ENCODE measurements at places on chromosomes 11 and 22.
A peak's percentile ranks its signal among the peaks of the same experiment; 100 is the strongest.

GRCh38 chr11:22808571-22809197 is 20.9 kb downstream of the SVIP start:
- DNase-seq, result no peak

DNA sequence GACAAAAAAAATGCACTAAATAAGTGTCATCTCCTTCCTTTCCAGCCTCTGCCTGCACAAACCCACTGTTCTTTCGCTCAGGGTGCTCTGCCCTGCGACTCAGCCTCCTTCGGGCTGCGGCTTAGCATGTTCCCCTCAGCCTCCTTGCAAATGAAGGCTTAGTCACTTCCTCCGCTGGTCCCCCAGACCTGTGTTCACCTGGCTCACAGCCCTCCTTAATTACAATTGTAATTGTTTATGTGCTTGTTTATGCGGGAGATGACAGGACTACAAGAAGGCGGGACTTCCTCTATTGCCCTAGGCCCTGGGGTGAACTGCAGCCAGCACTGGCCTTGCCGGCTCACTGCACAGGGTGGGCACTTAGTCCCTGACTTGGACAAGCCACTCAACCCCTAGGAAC is 303.6 kb downstream of the KIRREL3 start:
- DNase-seq, result no peak

GRCh38 chr11:112260490-112260889 is at the start of gene PLET1:
PLET1 (minus strand) TSS chr11:112260860; CDS start chr11:112260589, 271 bp downstream.
- DNase-seq, result no peak

- DNase-seq, result no peak
Observed at GRCh38 chr11:27444801-27445215, 27.8 kb downstream of the LGR4 start.

- DNase-seq, result no peak
Observed at GRCh38 chr11:72613977-72614376, 60.2 kb downstream of the PDE2A start.

DNA sequence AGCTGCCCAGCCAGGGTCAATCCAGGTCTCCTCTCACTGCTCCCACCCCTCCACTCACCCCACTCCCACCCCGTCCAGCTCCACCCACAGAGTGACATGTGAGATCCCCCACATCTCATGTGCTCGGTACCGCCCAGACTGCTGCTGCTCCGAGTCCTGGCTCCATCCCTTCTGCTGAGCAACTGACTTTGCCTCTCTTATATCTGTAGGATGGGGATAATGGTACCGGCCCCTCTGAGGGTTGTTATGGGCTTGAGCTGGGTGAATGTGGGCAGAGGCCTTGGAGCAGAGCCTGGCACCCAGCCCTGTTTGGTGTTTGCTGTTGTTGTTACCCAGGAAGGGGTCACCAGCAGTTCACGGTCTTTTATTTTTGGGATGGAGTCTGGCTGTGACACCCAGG is 77.0 kb downstream of the ST3GAL4 start:
- DNase-seq, result no peak

DNA sequence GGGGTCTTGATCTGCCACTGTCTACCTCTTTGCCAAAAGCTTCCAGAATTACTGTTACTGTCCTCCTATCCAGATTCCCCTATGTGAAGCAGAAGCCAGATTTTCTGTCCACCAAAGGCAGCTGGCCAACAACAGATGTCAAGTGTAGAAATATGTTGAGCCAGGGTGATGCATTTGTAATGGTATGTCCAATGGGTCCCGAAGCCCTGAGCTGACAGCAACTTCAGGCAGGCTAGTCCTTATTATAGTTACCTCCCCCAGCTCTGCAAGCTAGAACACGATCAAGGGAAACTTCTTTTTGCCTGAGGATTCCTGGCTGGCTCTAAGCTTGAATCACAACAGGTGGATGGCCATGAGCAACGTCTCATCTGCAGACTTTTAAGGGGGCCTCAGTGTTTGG is 10.2 kb downstream of the PAMR1 start:
- DNase-seq, result no peak

GRCh38 chr11:72441752-72442207 is 7.4 kb upstream of the CLPB start:
- no peak for DNase-seq

GRCh38 chr22:19607192-19608002 is 83.2 kb upstream of the CLDN5 start:
- peak; percentile 74 for DNase-seq

DNA sequence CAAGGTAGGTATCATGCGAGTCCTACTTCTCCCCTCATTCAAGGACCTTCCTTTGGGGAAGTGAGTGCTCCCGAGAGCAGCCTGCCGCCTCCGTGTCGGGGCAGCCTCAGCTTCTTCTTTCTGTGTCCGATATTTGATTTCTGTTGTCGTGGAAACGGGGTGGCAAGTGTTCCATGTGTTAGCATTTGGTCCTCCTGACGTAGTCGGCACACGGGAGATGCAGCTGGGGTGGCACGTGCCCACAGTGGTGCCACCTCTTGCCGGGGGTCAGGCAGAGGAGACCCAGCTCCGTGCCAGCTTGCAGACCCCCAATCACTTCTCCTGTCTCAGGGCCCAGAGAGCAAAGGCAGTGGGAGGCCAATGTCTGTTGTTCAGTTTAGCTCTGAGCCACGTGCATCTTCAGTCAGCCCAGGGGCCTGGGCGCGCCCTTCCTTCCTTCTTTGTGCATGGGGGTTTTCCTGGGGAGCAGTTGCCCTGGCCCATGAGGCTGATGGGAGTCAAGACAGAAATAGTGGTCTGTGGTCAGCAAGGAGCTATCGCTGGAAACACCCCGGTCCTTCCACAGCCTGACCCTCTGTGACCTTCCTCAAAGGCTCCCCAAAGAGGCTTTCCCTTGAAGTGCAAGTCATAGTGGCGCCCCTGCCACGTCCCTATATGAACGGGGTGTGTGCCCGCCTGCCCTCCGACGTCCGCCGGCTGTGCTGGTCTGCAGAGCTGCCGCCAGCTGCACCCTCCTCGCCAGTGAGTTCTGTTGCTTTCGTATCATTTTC is 44.5 kb downstream of the PARVB start:
- no peak for DNase-seq

Data from NCI-H510A (cell line).